ENCODE measurements at places on chromosomes 6 and 20. TPM values are rescaled to one million over a fixed set of nuclear protein-coding genes. Genes with fewer than 3 reads are reported as not detected.

The MATN4 gene
- 0.52 TPM for total RNA-seq

The DLK2 gene
- 1.6 TPM for total RNA-seq

The SLC22A3 gene
- total RNA-seq, result 8.4 TPM

The MYLK4 gene
- total RNA-seq, result 5.7 TPM

The RALGAPB gene
- 23.0 TPM for total RNA-seq

The KCNK5 gene
- 1.6 TPM for total RNA-seq
